NCI-H1417 (cell line): ENCODE measurements at places on chromosomes 1 and 21.
A peak's percentile ranks its signal among the peaks of the same experiment; 100 is the strongest.

GRCh38 chr1:9107136-9107535, 21.8 kb downstream of the GPR157 start:
- no peak for DNase-seq

DNA sequence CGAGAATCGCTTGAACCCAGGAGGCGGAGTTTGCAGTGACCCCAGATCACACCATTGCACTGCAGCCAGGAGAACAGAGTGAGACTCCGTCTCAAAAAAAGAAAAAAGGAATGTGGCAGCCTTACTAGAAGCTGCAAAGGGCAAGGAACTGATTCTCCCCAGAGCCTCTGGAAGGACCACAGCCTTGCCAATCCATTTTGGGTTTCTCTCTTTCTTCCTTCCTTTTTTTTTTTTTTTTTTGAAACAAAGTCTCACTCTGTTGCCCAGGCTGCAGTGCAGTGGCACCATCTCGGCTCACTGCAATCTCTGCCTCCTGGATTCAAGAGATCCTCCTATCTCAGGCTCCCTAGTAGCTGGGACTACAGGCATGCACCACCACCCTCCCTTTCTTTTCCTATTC, 9.9 kb upstream of the IFNGR2 start:
- no peak for DNase-seq

DNA sequence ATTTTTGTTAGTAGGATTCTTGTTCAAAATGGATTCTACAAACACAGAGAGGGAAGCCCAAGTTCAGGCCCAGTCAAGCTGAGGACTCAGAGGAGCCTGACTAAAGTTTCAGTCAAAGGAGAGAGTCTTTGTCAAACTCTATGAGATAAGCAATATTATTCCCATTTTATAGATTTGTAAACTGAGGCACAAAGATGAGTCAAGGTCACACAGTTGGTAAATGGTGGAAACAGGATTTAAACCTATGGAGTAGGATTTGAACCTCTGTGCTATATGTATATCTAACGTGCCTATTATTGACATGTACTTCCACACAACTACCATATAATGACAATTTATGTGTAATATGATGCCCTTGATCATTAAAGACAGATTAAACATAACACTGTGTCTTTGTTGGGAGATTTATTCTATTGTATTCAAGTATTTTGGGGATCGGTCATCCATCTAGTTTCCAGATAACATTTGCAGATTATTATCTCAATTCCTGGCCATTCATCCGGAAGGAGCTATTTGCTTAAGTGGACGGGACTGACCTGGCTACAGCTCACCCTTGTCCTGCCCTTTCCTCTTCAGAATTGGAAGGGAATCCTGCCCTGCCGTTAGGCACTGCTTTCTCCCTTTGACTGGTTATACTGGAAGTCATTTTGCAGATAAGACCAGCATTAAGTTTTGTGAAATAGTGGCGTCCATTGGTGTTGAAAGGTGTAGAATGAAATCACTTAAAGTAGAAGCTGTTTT, 86.1 kb upstream of the LMO4 start:
- DNase-seq: no peak

GRCh38 chr1:236175642-236176336, 33.5 kb downstream of the GPR137B start:
- no peak for DNase-seq

GRCh38 chr1:9482816-9483572, 56.3 kb upstream of the SLC25A33 start:
- no peak for DNase-seq

DNA sequence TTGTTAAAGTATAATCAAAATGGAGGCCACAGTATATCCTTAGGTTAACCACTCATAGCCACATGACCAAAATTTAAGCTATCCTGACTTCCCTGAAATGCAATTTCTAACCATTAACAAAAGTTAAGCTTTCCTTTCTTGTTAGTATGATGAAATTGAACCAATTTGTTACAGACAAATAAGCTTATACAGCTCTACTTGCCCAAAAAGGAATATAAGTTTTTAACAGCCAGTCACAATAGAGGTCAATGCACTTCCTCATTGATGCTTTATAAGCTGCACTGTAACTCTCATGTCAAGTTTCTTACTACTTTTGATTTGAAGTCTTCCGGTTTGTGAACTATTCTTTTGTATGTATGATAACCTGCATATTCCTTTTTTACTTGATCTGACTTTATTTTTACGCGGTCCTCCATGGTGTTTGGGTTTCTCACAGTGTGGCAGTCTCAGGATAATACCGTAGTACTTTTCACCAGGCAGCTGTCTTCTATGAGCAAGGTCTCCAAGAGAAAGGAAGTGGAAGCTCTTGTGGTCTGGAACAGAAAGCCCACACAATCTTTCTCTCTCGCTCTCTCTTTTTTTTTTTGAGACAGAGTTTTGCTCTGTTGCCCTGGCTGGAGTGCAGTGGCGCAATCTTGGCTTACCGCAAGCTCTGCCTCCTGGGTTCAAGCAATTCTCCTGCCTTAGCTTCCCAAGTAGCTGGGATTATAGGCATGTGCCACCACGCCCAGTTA, 331.6 kb downstream of the SRGAP2C start:
- DNase-seq: no peak

GRCh38 chr1:246139745-246140182, 367.3 kb downstream of the SMYD3 start:
- no peak for DNase-seq

GRCh38 chr1:6700853-6701436, 671 bp downstream of the DNAJC11 start:
- no peak for DNase-seq

- no peak for DNase-seq
Observed at GRCh38 chr1:61498342-61498741, 226.6 kb downstream of the TM2D1 start.

DNA sequence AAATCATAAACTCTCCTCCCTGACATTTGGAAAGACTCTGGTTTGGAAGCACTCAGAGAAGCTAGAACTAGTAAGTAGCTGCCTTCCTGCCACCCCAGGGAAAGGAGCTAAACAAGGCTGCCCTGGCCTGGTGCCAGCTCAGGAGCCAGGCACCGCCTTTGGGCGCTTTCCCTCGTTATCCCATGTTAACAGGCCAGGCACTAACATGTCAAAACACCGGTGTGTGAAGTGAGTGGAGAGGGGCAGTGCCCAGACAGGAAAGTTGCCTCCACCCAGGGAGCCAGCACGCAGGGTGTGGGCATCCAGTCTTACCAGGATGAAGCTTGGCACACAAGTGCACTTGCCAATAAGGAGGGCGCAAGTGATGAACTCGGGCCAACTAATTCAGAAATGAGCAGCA, 346.8 kb downstream of the RRAGC start:
- DNase-seq: peak; percentile 67

DNA sequence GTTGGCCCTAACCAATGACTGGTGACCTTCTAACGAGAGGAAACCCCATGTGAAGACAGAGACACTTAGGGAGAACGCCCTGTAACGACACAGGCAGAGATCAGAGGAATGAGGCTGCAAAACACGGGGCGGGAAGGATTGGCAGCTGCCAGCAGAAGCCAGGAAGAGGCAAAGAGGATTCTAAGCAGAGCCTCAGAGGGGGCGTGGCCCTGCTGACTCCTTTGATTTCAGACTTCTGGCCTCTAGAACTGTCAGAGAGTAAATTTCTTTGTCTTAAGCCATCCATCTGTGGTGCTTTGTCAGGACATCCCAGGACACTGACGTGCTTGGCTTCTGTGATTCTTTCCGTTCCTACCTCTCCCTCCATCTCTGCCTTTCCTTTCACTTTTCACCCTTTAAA, 79.3 kb downstream of the SH3BGR start:
- DNase-seq: no peak

DNA sequence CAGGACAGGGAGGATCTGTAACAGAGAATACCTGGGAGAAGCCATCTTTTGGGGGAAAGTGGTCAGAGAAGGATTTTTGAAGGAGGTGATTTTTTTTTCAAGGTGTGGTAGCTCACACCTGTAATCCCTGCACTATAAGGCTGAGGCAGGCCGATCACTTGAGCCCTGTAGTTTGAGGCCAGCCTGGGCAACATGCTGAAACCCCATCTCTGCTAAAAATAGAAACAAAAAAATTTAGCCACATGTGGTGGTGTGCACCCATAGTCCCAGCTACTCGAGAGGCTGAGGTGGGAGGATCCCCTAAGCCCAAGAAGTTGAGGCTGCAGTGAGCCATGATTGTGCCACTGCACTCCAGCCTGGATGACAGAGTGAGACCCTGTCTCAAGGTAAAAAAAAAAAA, 67.4 kb upstream of the ARTN start:
- DNase-seq: no peak

- no peak for DNase-seq
Observed at GRCh38 chr1:226888816-226889215, 18.4 kb downstream of the PSEN2 start.

DNA sequence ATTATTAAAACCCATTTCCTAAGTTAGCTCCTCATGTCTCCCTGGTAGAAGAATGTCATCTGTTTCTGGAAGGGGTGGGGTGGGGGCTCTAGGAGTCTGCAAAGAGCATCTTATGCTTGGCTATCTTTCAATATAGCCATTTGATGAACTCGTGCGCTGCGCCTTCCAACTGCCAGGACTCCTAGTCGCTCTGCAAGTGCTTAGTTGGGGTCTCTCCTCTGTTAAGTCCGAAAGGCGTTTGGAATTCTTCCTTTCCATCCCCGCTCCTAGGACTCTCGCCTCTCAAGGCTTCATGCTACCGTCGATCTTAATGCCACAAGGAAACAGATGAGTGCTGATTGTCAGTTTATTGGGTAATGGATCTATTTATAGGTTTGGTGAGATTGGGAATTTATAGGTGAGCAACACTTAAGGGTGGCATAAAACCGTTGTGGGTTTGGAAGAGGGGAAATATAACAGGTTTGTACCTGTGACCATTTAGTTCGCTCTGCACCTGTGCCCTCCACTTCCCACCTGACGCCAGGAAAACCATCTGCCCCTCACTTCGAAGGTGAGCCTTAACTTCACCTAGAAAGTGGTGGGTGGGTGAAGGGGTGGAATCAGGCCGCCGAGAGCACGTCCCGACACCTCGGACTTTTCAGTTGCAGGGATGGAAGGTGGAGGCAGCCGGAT, 1.1 kb downstream of the KCNH1 start:
- no peak for DNase-seq

- peak; percentile 42 for DNase-seq
Observed at GRCh38 chr1:169018751-169019150, 87.7 kb upstream of the ATP1B1 start.

- no peak for DNase-seq
Observed at GRCh38 chr1:209445576-209445975, 137.9 kb upstream of the CAMK1G start.

DNA sequence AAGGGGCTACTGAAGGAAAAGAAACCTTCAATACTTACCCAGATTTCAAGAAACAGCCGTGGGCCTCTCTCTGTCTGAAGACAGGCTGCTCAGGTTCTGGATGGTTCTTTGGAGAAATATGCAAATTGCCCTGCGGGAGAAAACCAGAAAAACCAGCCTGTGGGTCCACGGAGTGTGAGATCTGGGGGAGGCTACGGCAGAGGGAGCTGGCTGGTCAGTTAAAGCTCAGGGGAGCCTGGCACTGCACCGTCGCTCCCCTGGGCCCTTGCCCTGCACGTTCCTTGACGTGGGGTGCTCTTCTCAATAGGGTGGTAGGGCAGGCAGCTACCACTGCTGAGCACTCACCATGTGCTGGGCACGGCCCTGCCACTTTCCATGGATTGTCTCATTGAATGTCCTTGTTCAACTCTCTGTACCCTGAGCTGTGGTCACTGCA, 12.7 kb downstream of the TMCO4 start:
- no peak for DNase-seq

- DNase-seq: no peak
Observed at GRCh38 chr1:111275780-111276433, 14.7 kb upstream of the CHIA start.

DNA sequence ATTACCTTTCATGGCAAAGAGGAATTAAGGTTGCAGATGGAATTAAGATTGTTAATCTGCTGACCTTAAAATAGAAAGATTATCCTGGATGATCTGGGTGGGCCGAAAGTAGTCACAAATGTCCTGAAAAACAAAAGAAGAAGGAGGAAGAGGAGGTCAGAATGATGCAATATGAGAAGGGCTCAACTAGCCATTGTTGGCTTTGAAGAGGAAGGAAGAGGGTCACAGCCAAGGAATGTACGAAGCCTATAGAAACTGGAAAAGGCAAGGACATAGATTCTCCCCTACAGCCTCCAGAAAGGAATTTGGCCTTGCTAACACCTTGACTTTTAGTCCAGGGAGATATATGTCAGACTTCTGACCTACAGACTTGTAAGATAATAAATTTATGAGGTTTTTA, 39.4 kb upstream of the FMOD start:
- no peak for DNase-seq

DNA sequence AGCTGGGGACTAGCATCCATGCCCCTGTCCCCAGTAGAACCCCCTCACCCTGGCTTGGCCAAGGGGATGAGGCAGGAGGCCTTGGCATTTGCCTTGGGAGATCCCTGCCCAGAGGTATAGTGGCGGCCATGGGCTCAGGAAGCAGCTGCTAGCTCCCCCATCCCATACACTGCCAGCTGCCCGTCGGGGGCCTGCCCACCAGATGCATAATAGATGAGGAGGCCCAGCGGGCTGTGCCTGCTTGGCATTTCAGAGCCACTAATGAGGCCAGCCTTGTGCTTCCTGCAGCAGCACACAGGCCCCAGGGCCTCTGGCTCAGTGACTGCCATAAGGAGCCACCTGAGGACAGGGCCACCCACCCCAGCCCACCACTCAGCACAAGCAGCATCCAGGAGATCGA, 23.6 kb downstream of the RAP1GAP start:
- no peak for DNase-seq

- no peak for DNase-seq
Observed at GRCh38 chr1:158043232-158043631, 49.8 kb downstream of the KIRREL1 start.

GRCh38 chr1:23369335-23370013, at the start of gene ZNF436:
TSS of gene ZNF436 (minus strand) at chr1:23369836. CDS start at chr1:23368005, 1,831 bp downstream.
- DNase-seq: peak; percentile 81

DNA sequence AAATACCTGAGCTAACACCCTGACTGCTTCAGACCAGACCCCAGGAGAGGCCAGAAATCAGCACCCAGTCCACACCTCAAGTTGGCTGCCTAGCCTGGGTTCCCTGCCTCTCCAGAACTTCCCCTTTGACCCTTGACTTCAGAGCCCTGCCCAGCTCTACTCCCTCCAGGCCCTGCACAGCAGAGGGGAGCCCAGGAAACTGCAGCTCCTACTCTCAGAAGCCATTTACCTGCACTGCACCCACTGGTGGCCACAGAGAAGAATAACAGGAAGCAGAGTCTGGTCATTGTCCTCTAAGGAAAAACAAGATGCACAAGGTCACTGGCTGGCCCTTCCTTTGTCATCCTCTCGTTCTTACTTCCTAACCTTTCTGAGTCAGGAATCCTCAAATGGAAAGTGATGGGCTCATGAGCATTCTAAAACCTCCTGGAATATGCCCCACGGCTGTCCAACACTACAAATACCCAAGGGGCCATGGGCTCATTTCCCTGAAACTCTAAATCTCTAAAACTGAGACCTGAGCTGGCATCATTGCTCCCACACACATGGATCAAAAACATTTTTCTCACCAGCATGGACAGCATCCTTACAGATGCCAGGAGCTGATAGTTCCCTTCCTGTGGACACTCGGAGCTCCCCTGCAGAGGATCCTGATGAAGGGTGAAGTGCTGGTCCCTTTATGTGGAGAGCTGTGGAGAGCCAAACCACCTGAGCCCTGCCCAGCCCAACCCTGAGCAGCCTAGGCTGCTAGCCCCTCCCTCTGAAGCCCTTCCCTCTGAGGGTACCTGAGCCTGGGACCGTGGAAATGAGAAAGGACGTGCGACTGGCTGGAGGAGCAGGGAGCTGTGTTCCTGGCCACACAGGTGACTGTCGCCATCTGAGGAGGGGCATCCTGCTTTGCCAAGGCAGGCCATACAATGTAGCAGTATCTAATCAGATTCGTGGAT, at the start of gene ITLN2:
ITLN2 (minus strand) TSS at position 652 of the 947 bp plus-strand sequence; CDS start at position 584, 68 bp downstream.
- DNase-seq: peak; percentile 24
